Activated CD4-positive, alpha-beta memory T cell treated with anti-CD3 and anti-CD28 coated beads, Interleukin-2, amount 10 ng/mL, durations not matched to agents 7 days and 5 days (primary cell): ENCODE measurements at places on chromosomes 6 and 20. TPM values are rescaled to one million over a fixed set of nuclear protein-coding genes. Genes with fewer than 3 reads are reported as not detected.

RNF182 gene
- not detected for total RNA-seq

HLA-DOA gene
- 3.4 TPM for total RNA-seq

SMOC2 gene
- total RNA-seq = not detected

GABRR1 gene
- not detected for total RNA-seq

DNA sequence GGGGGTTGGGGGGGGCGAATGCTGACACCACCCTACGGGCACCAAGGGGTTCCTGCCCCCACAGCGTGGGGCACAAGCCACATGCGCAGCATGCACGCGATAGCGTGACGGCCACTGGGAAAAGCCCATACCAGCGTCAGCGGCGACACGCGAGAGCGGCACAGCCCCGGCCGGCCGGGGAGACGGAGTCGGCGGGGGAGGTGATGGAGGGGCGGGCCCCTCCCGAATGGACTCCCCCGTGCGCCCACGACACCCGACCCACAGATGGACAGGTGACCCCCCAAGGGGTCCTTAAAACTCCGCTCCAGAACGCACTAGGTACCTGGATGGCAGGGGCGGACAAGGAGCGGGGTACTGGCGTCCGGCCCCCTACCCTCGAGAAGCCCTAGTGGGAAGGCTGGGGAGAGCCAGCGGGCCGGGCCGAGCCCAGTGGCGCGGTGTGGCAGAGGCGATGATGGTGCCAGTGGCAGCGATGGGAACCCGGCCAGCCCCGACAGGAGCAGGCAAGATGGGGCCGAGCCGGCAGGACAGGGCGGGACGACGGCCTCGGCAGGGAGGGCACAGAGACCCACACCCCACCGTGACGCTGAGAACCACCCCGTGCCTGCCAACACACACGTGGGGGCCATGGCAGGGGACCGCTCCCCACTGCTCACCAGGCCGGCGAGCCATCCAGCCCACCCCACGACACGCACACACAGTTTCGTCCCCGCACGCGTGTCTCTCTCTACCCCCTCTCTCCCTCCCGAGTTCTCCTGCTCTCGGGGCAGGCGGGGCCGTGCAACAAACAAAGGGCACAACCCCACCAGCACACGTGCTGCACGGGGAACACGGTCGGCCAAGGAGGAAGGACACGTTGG, 1959.8 kb upstream of the DEFB115 start:
- peaks cover 3% of the 10 kb centered on the region for H3K36me3 ChIP-seq
- no peak overlapping the region for H3K27ac ChIP-seq

DNA sequence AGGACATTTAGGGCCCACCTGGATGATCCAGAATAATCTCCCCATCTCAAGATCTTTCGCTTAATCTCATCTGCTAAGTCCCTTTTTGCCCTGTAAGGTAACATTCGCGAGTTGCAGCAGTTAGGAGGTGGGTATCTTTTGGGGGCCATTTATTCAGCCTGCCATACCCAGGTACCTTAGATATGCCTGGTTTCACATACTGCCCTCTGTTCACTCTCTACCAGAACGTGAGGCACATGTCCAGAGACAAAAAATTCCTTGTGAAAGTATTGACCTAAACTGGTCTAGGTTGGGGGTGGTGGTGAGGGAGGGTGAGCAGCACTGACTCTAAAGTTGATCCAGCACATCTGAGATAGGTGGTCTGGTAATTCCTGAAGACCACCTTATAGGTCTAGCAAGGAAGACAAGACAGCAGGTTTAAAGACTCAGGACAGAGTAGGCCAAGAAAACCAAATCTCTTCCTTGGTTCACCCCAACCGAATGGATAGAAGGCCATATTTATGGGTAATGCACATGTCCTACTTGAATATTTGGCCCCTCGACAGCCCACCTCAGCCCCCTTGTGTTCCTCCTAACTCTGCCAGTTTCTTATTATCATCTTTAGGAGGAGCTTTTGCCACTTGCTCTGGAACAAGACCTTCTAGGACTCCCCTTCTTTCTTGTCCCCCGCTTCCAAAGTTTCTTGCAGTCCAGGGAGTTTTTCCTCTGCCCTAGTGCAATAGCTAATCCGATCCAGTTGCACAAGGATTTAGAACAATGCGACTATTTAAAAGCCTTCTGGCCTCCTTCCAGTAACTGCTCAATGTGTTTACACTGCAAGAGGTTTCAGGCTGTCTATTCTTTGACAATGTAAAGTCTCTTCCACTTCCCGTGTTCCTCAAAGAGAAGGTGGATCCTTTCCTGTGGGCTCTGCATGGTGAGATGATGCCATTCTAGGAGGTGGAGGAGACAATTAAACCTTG, 213.0 kb upstream of the LAMP5 start:
- no peaks in the 10 kb centered on the region for H3K36me3 ChIP-seq
- DNase-seq = no peak
- H3K27ac ChIP-seq = no peak overlapping the region
- H3K27me3 ChIP-seq = no peaks in the 10 kb centered on the region

DNA sequence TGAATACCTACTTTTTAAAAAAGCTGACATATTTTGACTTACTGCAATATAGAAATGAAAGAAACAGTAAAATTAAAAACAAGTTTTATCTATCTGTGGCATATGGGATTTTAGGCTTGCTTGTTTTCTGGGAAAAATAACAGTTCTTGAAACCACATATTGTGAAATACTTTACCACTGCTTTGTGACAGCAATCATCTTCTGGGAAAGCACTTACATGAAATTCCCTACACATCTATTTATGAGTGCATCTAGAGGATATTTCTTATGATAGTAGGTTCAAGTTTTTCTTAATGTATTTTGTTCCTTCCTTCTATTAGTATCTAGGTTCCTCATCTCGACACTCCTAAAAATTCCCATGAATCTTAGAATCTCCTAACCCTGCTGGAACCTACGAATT, 75.2 kb downstream of the STXBP5 start:
- peak overlapping the region; percentile 68 for H3K27ac ChIP-seq
- DNase-seq = no peak
- no peaks in the 10 kb centered on the region for H3K27me3 ChIP-seq
- peaks cover 52% of the 10 kb centered on the region for H3K36me3 ChIP-seq
- H3K4me3 ChIP-seq = no peak overlapping the region

- no peaks in the 10 kb centered on the region for H3K27me3 ChIP-seq
- peak overlapping the region; percentile 59 for H3K27ac ChIP-seq
Observed at GRCh38 chr6:15491255-15491985, 171.4 kb downstream of the DTNBP1 start.

DNA sequence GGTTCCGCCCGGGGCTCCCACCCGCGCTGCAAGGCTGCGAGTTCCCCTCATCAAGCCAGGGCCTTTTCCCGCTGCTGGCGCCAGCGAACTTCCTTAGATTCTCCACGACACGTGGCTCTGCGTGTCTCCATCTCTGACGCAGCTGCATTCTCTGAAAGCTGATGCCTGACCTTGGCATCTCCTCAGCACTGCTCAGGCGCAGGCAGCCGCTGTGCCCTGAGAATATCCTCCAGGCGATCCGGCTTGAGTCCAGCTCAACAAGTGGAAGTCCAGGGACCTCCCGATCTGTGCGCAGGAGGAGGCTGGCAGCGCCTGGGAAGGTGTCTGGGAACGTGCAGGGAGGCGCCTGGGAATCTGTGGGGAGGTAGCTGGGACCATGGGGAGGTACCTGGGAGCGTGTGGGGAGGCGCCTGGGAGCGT, 171.2 kb upstream of the THBS2 start:
- H3K27me3 ChIP-seq = no peaks in the 10 kb centered on the region
- H3K4me1 ChIP-seq = no peaks in the 10 kb centered on the region
- DNase-seq = no peak
- no peak overlapping the region for H3K27ac ChIP-seq

DNA sequence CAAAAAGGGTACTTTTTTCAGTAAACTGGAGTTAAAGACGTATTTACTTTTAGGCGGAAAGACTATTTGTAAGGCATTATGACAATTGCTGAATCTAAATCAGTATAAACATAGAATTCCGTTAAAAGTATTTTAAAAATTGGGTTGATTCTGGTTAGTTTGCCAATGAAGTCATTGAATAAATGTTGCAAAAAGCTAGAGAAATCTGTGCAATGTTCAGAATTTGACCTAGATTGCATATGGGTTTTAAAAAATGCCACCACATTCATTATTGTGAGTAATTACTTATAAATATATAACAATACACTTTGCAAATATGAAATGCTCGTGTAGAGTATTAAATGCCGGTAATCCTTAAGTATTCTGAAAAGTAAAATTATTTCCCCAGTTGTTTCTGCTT, 116.5 kb upstream of the EEF1E1 start:
- no peak overlapping the region for H3K27ac ChIP-seq
- H3K4me1 ChIP-seq = no peaks in the 10 kb centered on the region
- H3K36me3 ChIP-seq = no peaks in the 10 kb centered on the region
- no peak for DNase-seq
